Activated T-cell treated with anti-CD3 and anti-CD28 coated beads, Interleukin-2, amount 50 U/mL, for 24 hours (primary cell): ENCODE measurements at places on chromosomes 4 and X.

DNA sequence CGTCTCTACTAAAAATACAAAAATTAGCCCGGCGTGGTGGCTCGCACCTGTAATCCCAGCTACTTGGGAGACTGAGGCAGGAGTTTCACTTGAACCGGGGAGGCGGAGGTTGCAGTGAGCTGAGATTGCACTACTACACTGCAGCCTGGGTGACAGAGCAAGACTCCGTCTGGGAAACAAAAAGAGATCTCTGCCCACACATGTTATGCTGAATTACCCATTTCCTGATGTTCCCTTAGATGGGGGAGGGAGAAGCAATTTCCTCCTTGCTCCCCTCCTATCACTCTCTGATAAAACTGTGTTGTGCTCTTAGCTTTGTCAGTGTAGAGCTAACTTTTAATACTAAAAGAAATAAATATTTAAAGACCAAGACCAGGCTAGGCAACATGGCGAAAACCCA, 102.5 kb downstream of the LARP7 start:
- DNase-seq = no peak
- H3K4me1 ChIP-seq = peaks cover 17% of the 10 kb centered on the region
- no peak overlapping the region for H3K27ac ChIP-seq
- no peaks in the 10 kb centered on the region for H3K27me3 ChIP-seq
- no peaks in the 10 kb centered on the region for H3K36me3 ChIP-seq
- no peak overlapping the region for H3K4me3 ChIP-seq

DNA sequence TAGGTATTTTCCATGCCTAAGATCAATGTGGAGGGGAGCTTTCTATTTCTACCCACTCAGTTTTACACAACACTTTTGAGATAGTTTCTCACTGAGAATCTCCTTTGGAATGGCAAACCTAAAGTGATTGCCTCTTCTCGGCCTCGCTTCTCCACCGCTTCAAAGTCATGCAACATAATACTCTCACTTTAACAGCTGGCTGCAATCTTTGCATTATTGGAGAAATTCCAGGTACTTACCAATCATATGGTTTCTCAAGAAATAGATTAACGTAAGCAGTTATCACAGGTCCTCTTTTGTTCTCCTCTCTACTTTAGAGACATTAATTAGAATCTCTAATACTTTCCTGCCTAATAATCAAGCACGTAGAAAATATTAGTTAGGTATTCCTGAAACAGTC, 3.7 kb upstream of the IL13RA2 start:
- peaks cover 14% of the 10 kb centered on the region for H3K27me3 ChIP-seq
- H3K4me1 ChIP-seq = no peaks in the 10 kb centered on the region
- no peak overlapping the region for H3K4me3 ChIP-seq
- no peak for DNase-seq
- no peaks in the 10 kb centered on the region for H3K36me3 ChIP-seq

DNA sequence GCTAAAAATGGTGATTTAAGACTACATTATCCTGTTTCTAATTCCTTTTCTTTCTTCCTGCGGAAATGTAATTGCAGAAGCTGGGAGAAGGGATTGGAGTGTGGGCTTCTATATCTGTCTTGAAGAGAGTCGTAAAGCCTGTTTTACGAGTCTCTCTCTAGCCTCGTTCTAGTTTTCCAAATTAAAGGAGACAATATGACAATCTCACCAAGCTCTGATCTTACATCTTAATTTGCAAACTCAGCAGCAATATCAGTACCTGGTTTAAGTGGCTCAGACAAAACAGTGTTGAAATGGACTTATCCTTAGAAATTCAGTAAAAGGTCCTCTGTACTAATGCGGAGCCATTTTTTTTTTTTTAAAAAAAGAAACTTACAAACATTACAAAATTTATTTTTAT, 349.5 kb upstream of the HAND2 start:
- H3K4me1 ChIP-seq = no peaks in the 10 kb centered on the region
- H3K27ac ChIP-seq = no peak overlapping the region
- H3K4me3 ChIP-seq = no peak overlapping the region

DNA sequence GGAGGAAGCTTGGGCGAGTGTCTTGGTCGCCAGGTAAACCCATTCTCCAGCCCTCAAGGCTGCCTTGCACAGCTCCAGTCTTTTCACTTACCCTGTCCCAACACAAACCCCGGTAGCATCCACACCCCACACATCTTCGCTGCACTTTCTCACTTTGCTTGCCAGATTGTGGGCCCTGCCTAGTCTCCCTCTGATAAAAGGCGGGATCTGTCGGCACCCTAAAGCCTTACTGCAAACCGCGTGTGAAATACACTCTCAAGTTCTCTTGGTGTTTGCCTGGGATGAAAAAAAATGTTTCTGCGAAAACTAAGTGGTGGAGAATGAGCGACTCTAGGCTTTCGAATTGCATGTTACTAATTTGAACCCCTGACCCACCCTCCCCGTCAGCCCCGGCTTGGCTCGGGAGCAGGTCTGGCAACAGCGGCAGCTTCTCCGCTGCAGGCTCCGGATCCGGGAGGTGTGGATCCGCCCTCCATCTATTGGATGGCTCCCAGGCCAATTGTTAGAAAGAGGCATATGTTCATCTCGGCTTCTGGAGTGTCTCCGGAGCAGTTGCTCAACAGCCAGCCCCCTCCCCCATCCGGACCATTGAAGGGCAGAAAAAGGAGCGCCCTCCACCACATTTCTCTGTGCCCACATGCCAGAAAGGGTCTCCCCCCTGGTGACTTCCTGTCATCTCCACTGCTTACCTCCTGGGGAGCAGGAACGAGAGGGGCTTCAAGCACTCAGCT, 3.0 kb upstream of the CITED1 start:
- H3K4me1 ChIP-seq = peaks cover 38% of the 10 kb centered on the region
- no peak overlapping the region for H3K27ac ChIP-seq
- peak overlapping the region; percentile 42 for H3K4me3 ChIP-seq
- DNase-seq = peak; percentile 59
- H3K27me3 ChIP-seq = peaks cover 84% of the 10 kb centered on the region

DNA sequence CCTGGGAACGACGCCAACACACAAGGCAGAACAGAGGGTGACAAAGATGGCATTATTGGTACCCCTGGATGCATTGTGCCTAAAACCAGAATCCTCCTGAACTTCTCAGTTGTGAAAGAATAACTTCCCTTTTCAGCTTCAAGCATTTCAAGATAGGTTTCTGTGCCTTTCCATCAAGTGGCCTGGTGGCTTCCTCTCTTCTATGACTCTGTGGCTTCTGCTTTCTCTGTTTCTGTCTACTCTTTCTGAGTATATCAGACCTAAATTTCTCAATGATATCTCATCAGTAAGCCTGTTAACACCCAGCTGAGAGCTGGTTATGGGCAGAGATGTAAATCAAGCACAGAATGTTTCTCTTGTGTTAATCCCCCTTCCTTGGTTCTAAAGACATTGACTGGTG, 21.4 kb upstream of the FAM9B start:
- peaks cover 10% of the 10 kb centered on the region for H3K27me3 ChIP-seq
- peaks cover 2% of the 10 kb centered on the region for H3K4me1 ChIP-seq
- no peak overlapping the region for H3K27ac ChIP-seq
- H3K4me3 ChIP-seq = no peak overlapping the region

DNA sequence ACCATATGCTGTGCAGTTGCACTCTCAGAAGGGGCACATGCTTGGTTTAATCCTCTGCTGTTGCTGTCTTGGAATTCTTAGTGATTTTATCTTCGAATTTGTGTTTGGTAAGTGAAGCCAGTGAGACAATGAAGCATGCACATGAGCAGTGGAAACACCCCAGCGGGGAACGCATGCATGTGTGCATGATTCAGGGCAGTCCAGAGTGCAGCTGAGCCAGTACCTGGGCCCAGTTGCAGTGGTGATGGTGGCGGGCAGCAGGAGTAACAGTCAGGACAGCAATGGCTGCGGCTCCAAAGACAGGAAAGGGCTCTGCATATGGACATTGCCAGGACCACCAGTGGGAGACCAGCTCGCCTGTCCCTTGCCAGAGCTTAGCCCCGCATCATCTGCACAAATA, 14.3 kb upstream of the TMEM165 start:
- H3K36me3 ChIP-seq = no peaks in the 10 kb centered on the region
- DNase-seq = no peak
- peaks cover 13% of the 10 kb centered on the region for H3K4me1 ChIP-seq
- no peak overlapping the region for H3K4me3 ChIP-seq

GRCh38 chr4:8488791-8489369, 48.3 kb downstream of the TRMT44 start:
- no peak for DNase-seq
- no peaks in the 10 kb centered on the region for H3K4me1 ChIP-seq
- peaks cover 10% of the 10 kb centered on the region for H3K36me3 ChIP-seq
- no peak overlapping the region for H3K4me3 ChIP-seq
- no peaks in the 10 kb centered on the region for H3K27me3 ChIP-seq

DNA sequence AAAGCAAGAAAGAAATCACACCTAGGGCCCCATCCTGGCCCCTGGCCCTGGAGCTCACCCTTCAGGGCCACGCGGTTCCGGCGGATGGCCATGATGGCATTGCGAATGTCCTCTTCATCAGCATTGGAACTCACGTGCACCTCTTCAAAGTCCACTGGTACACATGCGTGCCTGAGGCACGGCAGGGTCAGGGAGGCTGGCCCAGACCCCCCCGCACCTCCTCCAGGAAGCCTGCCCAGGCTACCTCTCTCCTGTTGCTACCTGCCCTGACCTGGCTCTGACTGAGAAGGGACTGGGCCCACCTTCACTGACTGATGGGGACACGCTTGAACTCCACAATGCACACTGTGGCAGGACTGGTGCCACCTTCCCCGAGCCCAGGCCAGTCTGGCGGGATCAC, 4.5 kb downstream of the IDH3G start:
- H3K36me3 ChIP-seq = peaks cover 59% of the 10 kb centered on the region
- H3K4me3 ChIP-seq = no peak overlapping the region
- H3K4me1 ChIP-seq = peaks cover 6% of the 10 kb centered on the region
- no peak overlapping the region for H3K27ac ChIP-seq

GRCh38 chr4:121278811-121279368, 101.9 kb downstream of the QRFPR start:
- H3K27ac ChIP-seq = peak overlapping the region; percentile 91
- no peak for DNase-seq
- peaks cover 20% of the 10 kb centered on the region for H3K4me1 ChIP-seq
- H3K4me3 ChIP-seq = no peak overlapping the region
- no peaks in the 10 kb centered on the region for H3K36me3 ChIP-seq

- no peaks in the 10 kb centered on the region for H3K36me3 ChIP-seq
- H3K4me1 ChIP-seq = no peaks in the 10 kb centered on the region
- H3K27me3 ChIP-seq = peaks cover 4% of the 10 kb centered on the region
- DNase-seq = no peak
- H3K27ac ChIP-seq = no peak overlapping the region
Observed at GRCh38 chr4:77177199-77177598, 20.2 kb downstream of the CCNG2 start.

- H3K27ac ChIP-seq = peak overlapping the region; percentile 69
- peaks cover 30% of the 10 kb centered on the region for H3K4me1 ChIP-seq
- peak overlapping the region; percentile 79 for H3K4me3 ChIP-seq
Observed at GRCh38 chr4:987624-988513, 1.0 kb downstream of the IDUA start.

- H3K27ac ChIP-seq = no peak overlapping the region
- H3K4me1 ChIP-seq = peaks cover 7% of the 10 kb centered on the region
- peaks cover 43% of the 10 kb centered on the region for H3K27me3 ChIP-seq
Observed at GRCh38 chrX:140817943-140818342, 108.4 kb downstream of the LINC00632 start.

DNA sequence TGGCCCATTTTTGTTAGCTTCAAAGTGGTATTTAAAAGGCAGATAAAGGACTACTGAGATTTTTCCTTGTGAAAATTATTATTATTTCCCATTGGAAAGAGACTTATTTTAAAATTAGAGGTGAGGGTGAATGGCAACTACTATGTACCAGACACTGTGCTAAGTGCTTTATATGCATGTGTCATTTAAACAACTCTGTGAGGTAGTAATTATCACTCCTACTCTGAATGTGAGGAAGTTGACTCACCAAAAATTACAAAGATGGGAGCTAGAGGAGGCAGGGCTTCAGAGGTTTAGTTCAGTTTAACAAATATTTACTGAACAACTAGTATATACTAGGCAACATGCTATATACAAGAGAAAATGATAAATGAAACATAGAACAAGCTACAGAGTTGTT, 78.2 kb downstream of the MSL3 start:
- H3K36me3 ChIP-seq = no peaks in the 10 kb centered on the region
- H3K4me1 ChIP-seq = peaks cover 11% of the 10 kb centered on the region
- no peak overlapping the region for H3K4me3 ChIP-seq
- no peak overlapping the region for H3K27ac ChIP-seq
- no peak for DNase-seq
- H3K27me3 ChIP-seq = peaks cover 20% of the 10 kb centered on the region

DNA sequence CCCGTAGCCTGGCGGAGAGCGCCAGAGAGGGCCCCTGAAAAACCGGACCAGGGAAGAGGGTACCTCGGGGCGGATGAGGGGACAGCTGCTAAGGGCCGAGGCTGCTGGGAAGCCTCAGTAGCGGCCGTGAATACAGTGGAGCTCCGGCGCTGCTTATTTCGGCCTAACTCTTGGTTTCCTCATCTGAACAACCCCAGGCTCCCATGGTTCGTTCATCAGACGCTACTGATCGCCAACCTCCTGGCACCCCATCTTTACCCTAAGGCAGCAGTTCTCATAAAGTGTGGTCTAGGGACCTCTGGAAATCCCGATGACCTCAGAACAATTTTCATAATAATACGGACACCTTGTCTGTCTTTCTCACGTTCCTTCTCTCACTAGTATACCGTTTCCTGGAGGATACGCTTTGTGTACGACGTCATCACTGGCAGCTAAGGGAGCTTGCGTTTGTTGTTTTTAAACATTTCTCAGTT, 645 bp upstream of the RAB28 start:
- peak overlapping the region; percentile 93 for H3K4me3 ChIP-seq
- no peak for DNase-seq
- peaks cover 13% of the 10 kb centered on the region for H3K27me3 ChIP-seq
- H3K4me1 ChIP-seq = peaks cover 32% of the 10 kb centered on the region
- H3K27ac ChIP-seq = peak overlapping the region; percentile 100

GRCh38 chrX:130393451-130394074, 8.1 kb upstream of the GPR119 start:
- H3K27ac ChIP-seq = no peak overlapping the region
- no peak overlapping the region for H3K4me3 ChIP-seq
- peaks cover 45% of the 10 kb centered on the region for H3K27me3 ChIP-seq

GRCh38 chr4:165461159-165461821, 82.5 kb downstream of the CPE start:
- no peak overlapping the region for H3K4me3 ChIP-seq
- no peak for DNase-seq
- H3K27me3 ChIP-seq = peaks cover 12% of the 10 kb centered on the region
- no peak overlapping the region for H3K27ac ChIP-seq
- H3K36me3 ChIP-seq = no peaks in the 10 kb centered on the region

- H3K4me3 ChIP-seq = no peak overlapping the region
- DNase-seq = no peak
- no peak overlapping the region for H3K27ac ChIP-seq
- no peaks in the 10 kb centered on the region for H3K4me1 ChIP-seq
- no peaks in the 10 kb centered on the region for H3K36me3 ChIP-seq
Observed at GRCh38 chr4:120761070-120761469, 161.5 kb downstream of the PRDM5 start.

GRCh38 chr4:14906805-14907204, 95.5 kb upstream of the CPEB2 start:
- no peak overlapping the region for H3K27ac ChIP-seq
- H3K4me1 ChIP-seq = peaks cover 5% of the 10 kb centered on the region
- H3K36me3 ChIP-seq = no peaks in the 10 kb centered on the region

- no peaks in the 10 kb centered on the region for H3K4me1 ChIP-seq
- H3K27ac ChIP-seq = no peak overlapping the region
- H3K36me3 ChIP-seq = no peaks in the 10 kb centered on the region
- H3K27me3 ChIP-seq = no peaks in the 10 kb centered on the region
Observed at GRCh38 chr4:33184657-33185290, 2464.6 kb downstream of the PCDH7 start.
